ENCODE measurements at places on chromosomes 1 and 21.
A peak's percentile ranks its signal among the peaks of the same experiment; 100 is the strongest.

DNA sequence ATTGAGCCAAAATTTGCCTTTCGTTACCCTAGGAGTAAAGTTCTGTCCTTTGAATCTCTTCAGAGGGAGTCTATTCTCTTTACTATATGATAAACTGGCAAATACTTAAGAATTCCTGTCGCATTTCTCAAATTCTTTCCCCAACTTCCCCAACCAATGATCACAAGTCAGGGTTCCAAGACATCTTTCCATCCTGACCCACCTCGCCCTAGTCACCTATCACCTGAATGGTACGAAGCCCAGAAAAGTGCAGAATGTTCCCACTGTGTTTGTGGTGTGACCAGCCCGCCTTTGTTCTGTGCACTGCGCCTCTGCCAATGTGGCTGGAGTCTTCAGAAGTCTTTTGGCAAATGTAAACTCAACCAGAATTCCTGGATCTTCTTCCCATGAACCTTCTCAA is 132.5 kb downstream of the RNF220 start:
- DNase-seq: no peak

DNA sequence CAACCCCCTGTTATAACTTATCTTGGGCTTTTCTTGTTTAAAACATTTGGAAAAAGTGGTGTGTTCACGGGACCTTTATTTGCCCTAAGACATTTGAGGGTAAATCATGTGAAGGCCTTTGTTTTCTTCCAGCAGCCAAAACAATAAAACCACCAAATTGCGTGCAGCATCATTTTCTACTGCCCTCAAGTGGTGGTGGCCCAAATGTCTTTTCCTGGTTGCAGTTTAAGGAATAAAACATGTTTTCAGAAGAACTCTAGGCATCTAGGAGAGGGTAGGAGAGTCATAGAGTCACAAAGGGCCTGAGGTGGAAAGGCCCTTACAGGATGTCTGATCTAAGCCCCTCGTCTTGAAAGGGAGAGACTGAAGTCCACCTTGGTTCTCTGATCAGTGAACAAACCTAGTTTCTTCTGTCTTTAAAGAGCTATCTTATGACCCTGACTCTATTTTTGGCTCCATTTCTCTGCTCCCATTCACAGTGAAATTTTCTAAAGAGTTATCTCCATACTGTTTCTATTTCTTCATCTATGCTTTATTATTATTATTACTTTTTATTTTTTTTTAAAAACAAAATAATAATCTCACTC is 16.0 kb upstream of the EPS15 start:
- peak; percentile 43 for DNase-seq

DNA sequence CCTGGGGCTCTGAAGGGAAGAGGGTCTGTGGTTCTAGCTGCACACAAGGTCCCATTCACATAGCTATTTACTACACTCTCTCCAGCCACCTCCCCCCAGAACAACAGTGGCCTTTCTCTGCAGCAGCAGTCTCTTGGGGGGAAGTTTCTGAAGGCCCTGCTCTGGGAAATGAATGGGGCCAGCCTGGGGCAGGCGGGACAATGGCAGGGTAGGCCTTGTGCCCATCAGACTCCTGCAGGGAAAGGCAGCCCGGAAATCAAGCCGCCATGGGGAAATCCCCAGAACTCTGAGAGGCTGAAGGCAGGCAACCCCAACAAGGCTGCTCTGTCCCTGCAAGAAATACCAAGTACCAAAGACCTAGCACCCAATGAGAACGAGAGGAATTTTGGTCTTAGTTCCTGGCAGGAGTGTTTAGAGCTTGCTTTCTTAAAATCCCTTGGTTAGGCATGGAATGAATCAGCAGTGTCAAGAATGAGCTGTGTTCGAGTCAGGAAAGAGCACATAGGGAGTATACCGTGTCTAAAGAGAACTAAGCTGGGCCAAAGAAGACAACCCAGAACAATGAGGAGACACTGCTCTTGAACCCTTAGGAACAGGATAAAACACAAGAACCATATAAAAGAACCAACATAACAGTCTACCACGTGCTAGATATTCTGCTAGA is 11.3 kb downstream of the ARHGEF11 start:
- DNase-seq: no peak

- no peak for DNase-seq
Measured at GRCh38 chr21:44298301-44298700, 1.6 kb upstream of the PFKL start.

- DNase-seq: peak; percentile 16
Measured at GRCh38 chr1:7070389-7071029, 285.3 kb downstream of the CAMTA1 start.

DNA sequence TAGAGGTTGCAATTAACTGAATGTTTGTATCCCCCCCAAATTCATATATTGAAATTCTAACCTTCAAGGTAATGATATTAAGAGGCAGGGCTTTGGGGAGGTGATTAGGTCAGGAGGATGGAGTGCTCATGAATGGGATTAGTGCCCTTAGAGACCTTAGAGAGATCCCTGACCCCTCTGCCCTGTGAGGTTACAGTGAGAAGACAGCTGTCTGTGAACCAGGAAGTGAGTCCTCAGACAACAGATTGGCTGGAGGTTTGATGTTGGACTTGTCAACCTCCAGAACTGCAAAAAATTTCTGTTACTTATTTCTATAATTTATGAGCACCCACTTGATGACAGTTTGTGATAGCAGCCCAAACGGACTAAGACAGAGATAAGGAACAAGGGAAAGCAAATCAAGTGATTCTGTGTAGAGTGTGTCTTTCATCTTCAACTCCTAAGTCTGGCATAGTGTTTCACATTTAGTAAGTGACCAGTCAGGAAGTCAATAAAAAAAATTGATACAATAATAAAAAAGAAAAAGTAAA is 30.0 kb upstream of the RWDD3 start:
- DNase-seq: no peak

GRCh38 chr1:33468967-33469366 is 3.5 kb upstream of the ZSCAN20 start:
- no peak for DNase-seq

DNA sequence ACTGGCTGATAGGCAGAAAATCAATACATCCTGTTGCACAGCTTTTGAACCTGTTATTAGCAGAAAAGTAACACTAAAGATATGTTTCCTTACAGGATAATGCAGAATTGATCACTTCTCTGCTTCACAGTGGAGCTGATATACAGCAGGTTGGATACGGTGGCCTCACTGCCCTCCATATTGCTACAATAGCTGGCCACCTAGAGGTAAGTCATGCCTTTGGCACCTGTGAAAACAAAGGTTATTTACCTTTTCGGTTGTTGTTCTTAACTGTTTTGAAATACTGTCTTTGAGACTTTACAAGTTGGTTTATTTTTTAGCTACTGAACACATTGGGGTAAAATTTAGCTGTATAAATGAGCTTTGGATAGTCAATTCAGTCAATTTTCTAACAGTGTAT is 36.3 kb downstream of the TNNI3K start:
- no peak for DNase-seq

- no peak for DNase-seq
Measured at GRCh38 chr1:115710859-115711624, 57.5 kb downstream of the CASQ2 start.

DNA sequence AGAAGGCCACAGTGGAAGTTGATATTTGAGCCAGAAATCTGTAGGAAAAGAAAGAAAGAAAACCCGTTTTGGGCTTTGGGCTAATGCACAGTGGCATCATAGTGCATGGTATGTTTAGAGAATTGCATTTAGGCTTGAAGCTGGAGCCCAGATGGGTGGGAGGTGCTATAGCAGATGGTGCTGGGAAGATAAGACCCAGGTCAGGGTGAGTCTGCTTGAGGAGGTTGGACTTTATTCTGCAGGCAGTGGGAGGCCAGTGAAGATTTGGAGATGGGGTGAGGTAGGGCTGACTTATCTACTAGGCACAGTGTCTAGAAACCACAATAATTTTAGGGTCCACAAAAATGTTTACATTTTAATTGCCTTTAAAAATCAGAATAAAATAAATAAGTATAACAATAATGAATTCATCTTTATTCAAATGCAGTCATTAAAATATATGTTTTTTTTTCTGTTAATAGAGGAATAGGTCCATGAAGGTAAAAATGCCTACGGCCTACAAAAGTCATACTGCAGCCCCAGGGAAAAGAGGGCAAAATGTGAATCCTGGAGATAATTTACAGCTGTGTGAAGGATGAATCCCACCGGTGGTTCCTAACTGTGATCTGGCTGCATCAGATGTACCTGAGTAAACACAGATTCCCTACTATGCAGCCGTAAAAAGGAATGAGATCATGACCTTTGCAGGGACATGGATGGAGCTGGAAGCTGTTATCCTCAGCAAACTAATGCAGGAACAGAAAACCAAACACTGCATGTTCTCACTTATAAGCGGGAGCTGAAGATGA is 8.7 kb downstream of the DNAJC6 start:
- DNase-seq: no peak

DNA sequence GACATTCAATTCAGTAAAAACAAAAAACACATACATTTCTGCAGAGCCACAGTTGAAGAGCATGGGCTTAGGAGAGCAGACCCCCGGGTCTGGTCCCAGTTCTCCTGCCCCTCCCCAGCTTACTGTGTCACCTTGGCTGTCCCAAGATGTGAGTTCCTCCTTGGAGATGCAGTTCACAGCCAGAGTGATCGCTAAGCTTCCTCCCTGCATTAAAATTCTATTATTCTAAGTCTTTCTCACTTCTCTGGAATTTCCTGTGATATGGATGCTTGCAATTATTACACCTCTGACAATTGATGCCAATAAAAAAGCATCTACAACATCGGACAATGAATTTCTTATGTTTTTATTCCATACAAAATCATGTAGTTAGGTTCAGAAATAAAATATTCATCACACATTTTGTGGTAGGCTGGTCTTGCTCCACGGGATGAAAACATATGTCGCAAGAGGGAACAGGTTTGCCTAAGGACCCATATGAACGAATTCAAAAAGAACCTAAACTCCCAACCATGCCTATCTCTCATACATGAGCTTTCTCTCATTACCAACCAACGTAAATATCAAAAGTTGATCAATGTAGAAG is 328.5 kb upstream of the RUNX1 start:
- DNase-seq: no peak

GRCh38 chr1:188988589-188988988 is 1489.1 kb downstream of the BRINP3 start:
- no peak for DNase-seq

GRCh38 chr1:224217655-224218623 is 34.9 kb downstream of the DEGS1 start:
- no peak for DNase-seq

GRCh38 chr1:228830954-228831481 is 95.7 kb downstream of the RHOU start:
- DNase-seq: peak; percentile 13

- no peak for DNase-seq
Measured at GRCh38 chr1:152517237-152517811, 3.0 kb downstream of the CRCT1 start.

DNA sequence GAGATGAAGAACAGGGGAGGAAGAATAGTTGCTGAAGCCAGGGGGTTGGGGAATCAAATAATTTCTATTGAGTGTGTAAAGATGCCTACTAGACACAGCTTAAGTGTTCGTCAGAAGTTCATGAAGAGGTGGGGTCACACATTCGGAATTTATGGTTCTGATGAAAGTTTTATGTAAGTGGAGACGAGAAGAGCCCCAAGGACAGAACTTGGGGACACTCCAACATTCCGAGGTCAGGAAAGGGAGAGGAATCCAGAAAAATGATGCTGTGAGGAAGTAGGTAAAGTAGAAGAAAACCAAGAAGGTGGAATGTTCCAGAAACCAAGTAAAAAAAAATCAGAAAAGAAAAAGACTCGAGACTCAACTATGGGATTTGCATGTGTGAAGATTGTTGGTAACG is 272.5 kb downstream of the SIPA1L2 start:
- no peak for DNase-seq

Measured in GM04503 (cell line).